ENCODE measurements at places on chromosomes 3 and 15.
A peak's percentile ranks its signal among the peaks of the same experiment; 100 is the strongest.

GRCh38 chr3:142224482-142225072 is 808 bp downstream of the GK5 start:
- DNase-seq, result no peak

DNA sequence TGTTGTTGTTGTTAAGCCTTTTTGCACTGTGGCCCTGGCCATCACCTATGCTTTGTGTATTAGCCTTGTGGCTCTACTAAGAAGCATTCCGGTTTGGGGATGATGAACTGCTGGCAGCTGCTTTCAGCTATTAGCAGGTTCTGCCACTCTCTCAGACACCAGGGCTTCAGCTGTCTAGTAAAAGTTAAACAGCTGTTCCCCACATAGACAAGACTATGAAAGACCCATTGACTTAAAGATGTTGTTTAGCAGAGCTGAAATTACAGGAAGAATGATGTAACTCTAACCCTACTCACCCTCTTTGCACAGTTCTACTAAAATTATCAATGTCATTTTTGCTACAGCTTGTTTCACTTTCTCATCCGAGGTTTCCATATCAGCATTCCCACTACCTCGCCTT is 131.2 kb upstream of the CGNL1 start:
- DNase-seq, result no peak

- DNase-seq, result no peak
These were observed 611.7 kb downstream of the MCTP2 start for GRCh38 chr15:94843060-94843459.

GRCh38 chr3:186512570-186513302 is 31.4 kb downstream of the CRYGS start:
- no peak for DNase-seq

- DNase-seq, result no peak
These were observed 35.9 kb downstream of the NR1I2 start for GRCh38 chr3:119817583-119818363.

GRCh38 chr15:91304210-91304609 is 204.2 kb downstream of the SV2B start:
- DNase-seq, result no peak

DNA sequence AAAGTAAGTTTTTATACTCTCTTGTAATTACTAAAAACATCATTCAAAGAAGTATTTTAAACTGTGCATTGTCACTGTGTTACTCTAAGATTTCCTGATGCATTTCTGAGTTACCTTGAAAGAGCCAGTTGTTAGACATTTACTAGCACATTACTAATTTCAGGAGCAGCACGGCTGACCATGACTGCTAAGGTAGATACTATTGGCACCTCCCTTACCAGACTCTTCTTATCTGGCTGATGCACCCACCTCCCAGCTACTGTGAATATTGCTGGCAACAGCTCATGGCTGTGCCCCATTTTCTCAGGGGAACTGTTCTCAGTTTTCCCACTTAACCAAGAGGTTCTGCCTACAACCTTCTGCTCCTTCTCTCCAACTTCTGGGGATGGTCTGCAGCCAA is 29.4 kb downstream of the COL6A5 start:
- no peak for DNase-seq

GRCh38 chr3:127424766-127425504 is 137.1 kb upstream of the PRR20G start:
- DNase-seq, result no peak

DNA sequence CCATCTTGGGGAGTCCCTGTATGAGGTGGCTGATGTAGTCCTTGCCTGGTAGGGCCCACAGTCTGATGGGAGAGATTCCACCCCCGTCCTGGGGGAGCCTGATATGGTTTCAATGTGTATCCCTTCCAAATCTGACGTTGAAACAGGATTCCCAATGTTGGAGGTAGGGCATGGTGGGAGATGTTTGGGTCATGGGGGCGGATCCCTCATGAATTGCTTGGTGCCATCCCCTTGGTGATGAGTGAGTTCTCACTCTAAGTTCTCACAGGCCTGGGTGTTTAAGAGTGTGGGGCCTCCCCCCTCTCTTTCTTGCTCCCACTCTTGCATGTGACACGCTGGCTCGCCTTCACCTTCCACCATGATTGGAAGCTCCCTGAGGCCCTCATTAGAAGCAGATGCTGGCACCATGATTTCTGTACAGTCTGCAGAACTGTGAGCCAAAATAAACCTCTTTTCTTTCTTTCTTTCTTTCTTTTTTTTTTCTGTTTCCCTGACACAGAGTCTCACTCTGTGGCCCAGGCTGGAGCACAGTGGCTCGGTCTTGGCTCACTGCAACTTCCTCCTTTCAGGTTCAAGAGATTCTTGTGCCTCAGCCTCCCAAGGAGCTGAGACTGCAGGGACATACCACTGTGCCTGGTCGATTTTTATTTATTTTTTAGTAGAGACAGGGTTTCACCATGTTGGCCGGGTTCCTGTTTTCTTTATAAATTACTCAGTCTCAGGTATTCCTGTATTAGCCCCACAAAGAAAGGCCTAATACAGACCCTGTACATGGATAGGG is 28.6 kb downstream of the ITGA11 start:
- no peak for DNase-seq

GRCh38 chr15:84600331-84600686 is 500 bp upstream of the ZSCAN2 start:
- DNase-seq, result peak; percentile 92

GRCh38 chr3:110341047-110341446 is 730.6 kb upstream of the NECTIN3 start:
- peak; percentile 20 for DNase-seq

GRCh38 chr3:196093317-196094111 is 11.6 kb upstream of the TFRC start:
- no peak for DNase-seq

GRCh38 chr3:194569252-194569651 is 64.0 kb downstream of the TMEM44 start:
- no peak for DNase-seq

DNA sequence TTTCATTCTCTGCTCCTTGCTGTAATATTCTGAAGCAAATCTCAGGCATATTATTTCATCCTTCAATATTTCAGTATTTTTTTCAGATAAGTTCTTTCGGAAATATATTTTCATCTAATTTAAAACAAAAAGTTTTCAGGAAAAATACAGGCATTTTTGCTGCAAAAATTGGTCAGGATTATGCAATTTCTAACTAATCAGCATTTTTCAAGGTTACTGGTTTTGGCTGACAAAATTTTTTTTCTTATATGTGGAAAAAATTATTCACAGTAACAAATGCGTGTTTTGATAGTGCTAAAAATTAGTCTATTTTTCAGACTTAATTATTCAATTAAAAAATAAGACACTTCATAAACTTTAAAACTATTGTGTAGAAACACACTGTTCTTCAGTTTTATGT is 31.4 kb downstream of the FNDC3B start:
- no peak for DNase-seq

GRCh38 chr3:147875498-147875897 is 466.3 kb downstream of the ZIC1 start:
- no peak for DNase-seq

DNA sequence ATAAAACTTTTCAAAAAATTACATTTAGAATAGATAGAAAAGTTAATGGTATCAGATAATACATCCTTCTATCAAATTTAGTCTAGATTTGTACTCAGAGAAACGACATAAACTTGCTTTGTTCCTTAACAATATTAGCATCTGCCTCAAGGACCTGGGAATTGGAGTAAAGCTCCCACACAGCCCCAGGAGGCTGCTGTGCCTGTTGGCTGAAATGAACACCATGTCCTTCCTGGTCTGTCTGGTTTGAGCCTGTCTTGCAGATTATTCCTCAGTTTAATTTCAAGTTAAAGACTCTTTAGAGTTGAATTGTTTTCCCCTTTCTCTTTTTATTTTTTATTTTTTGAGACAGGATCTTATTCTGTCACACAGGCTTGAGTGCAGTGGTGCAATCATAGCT is 19.4 kb downstream of the GNB5 start:
- DNase-seq, result no peak

- peak; percentile 2 for DNase-seq
These were observed 191.3 kb upstream of the ZNF385D start for GRCh38 chr3:21942328-21942727.

GRCh38 chr3:58003093-58003492 is 5.1 kb upstream of the FLNB start:
- DNase-seq, result no peak

DNA sequence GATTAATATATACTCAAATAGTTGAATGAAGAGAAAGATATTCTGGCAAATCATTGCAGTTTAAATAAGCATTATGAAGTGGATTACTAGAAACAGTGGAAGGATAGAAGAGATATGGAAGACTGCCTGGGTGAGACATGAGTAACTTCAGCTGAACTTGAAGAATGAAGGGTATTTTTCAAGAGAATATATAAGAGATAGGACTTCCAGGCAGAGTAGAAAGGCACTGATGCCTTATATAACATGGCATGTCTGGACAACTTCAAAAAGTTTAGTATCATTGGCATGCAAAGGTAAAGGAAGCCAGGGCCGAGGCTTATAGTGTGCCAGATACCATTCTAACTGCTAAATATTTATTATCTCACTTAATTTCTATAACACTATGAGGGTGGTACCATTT is 126.5 kb upstream of the SLC7A14 start:
- DNase-seq, result no peak

- DNase-seq, result peak; percentile 93
These were observed at the start of gene ZNF592 for GRCh38 chr15:84748274-84749110. TSS of gene ZNF592 (plus strand) at chr15:84748592. CDS start at chr15:84782676, 34,084 bp downstream.

DNA sequence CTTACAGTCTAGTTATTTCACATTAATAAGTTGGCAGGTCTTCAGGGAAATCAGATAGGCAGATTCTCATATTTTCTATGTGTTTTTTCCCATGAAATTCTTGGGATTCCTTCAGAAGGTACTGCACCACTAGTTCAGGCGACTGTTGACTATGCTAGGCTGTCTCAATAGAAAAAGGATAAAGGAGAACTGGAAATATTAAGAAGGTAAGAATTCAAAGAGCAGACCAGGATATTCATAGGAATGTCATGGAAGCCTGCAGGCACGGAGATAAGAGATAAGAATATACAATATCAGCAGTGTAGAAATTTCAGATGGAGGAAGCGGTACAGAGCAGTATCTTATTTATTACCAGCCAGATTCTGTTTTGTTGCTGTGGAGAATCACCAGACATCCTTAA is 432.1 kb upstream of the MDFIC2 start:
- DNase-seq, result no peak

DNA sequence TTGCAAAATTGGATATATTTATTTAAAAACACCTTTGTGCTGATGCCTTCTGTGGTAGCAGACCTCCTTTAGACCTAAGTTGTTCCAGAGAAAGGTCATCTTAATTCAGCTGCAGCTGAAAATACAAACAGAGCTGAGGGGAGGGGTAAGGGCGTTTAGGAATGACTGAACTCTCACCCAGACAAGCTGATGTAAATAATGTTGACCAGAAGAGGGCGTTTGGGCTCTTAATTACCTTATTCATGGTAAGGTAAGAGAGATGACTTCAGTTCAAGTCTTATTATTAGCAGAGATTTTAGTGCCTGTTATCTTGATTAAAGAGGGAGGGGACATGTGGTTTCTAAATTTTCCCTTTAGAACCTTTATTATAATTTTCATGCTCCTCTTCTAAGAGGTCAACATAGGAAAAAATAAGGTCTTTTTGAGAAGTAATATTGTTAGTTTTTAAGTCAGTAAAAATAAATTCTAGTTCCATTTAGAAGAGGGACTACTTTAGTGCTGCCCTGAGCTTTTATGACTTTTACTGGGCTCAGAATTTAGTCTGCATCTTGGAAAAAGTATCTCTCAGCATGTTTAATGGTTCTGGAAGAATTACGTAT is 46.3 kb downstream of the GPR171 start:
- peak; percentile 15 for DNase-seq

- DNase-seq, result no peak
These were observed 1.4 kb upstream of the ZNF710 start for GRCh38 chr15:89999676-90000185.

DNA sequence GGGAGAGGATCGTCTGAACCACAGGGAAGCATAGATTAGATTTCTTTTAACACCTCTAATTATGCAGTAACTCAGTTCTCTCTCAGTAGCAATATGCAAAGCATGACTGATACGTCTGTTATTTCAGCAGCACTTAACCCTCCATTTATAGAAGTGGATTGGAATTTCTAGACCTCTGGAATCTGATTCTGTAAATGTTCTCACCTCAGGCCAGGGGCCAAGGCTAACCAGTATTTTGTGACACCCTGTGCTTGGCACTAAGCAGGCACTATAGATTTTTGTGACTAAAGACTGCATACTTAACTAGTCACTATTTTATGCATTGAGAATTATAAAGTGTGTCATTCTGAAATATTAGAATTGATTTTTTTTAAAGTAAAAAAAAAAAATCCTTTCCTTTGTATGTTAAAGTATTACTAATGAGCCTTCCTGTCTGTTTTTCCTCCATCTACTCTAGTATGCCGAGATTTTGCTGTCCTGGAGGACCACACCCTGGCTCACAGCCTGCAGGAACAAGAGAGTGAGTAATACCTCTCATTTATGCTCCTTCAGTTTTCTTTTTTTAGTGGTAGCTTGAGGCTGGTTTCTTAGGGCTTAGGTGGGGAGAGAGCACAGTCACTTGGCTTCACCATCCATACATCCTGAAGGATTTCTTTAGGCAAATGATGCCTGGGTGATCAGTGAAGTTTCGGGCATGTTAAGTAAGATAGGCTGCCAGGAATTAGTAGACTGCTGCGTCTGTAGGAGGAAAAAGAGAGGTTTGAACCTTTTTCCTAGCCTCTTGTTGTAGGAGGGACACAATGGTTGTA is 26.5 kb upstream of the UTS2B start:
- no peak for DNase-seq

- no peak for DNase-seq
These were observed 30.1 kb upstream of the CAPN3 start for GRCh38 chr15:42329161-42329560.

DNA sequence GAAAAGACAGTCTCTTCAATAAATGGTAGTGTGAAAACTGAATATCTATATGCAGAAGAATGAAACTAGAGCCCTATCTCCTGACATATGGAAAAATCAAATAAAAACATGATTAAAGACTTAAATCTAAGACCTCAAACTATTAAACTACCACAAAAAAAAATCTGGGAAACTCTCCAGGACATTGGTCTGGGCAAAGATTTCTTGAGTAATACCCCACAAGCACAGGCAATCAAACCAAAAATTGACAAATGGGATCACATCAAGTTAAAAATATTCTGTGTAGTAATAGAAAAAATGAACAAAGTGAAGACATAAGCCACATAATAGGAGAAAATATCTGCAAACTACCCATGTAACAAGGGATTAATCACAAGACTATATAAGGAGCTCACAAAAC is 286.4 kb downstream of the TBC1D5 start:
- DNase-seq, result no peak

GRCh38 chr15:85500729-85501128 is 120.3 kb downstream of the AKAP13 start:
- DNase-seq, result no peak

DNA sequence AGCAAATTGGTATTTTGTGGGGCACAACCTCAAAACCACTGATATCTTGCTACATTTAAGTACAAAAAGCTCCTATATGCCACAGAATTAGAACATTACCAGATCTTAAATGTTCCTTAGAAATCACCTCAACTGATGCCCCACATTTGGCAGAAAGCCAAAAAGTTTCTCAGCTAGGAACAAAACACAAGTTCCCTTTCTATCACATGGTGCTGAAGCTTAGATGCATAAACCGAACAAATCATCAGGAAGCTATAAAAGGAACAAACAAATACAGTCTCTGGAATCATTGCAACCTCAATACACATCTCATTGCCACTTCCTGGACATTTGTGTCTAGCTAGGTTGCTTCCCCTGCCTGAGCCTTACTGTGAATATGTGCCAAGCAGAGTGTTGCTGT is 492.6 kb downstream of the LPP start:
- DNase-seq, result no peak

Measured in AG08396 (cell line).